Upper lobe of left lung (tissue), 6 donors: ENCODE measurements at places on chromosomes 3 and 15. TPM values are rescaled to one million over a fixed set of nuclear protein-coding genes. Genes with fewer than 3 reads are reported as not detected.

DNA sequence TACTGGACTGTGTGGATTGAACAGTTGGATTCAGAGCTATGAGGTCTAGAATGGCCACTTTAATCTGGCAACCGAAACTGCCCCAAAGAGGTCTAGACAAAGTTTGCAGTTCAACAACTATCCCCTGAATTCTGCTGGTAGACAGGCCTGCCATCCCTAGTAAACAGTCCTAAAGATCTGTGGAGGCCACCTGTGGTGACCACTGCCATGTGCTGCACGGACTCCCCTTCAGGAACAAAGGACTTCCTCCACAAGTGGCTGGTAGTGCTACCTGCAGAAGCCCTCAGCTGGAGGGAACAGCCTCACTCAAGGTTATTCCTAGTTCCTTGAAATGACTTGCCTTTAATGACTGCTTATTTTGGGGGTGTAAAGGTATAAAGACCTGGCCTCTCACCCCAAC lies 6.1 kb downstream of the TNFAIP8L3 start:
- DNase-seq: no peak

DNA sequence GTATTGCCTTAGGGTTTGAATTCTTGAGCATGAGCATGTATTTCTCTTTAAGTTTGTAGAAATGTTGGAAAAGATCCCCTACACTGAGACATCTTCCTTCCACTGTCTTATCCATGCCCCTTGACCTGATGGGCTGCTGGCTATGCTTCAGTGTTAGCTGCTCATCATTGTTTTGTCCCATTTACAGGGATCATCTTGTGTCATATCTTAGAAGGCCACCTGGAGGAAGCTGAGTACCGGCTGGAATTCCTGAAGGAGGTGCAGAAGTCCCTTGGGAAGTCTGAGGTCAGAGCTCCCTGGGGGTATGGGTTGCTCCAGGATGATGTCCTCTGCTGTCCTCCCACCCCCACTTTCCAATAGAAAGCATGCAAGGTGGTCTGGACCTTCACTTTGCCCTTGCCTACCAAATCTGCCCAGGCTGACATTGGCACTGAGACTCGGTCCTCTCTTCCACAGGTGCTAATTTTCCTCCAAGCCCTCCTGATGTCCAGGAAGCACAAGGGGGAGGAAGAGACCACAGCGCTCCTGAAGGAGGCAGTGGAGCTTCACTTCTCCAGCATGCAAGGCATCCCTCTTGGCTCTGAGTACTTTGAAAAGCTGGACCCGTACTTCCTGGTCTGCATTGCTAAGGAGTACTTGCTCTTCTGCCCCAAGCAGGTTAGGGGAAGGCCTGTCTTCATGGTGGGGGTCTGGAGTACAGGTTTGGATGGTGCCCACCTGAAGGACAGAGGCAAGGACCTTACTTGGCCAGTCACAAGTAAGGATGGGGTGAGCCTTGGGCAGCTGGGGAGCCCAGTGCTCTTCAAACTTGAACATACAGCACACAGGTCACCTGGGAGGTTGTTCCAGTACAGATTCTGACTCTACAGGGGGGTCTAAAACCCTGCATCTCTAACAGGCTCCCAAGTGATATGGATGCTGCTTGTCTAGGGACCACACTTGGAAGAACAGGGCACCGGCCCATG lies 17.7 kb downstream of the TTC21A start:
- peak; percentile 73 for DNase-seq

DNA sequence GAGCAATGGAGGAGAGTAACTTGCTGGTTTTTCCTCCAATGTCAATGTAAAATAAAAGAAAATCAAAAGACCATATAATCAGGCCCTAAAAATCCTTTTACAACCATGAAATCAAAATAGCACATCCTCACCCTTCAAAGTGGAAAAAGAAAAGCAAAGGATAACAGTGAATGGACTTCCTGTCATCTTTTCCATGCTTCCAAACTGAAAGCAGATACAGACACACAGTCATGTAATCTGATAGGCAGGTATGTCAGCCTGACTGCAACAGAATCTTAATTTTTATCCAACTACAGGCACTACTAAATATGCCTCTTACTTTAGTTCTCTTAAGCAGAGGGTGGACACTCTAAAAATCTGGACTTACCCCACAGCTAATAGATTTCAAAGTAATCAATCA lies 27.8 kb upstream of the IGDCC4 start:
- no peak for DNase-seq

DNA sequence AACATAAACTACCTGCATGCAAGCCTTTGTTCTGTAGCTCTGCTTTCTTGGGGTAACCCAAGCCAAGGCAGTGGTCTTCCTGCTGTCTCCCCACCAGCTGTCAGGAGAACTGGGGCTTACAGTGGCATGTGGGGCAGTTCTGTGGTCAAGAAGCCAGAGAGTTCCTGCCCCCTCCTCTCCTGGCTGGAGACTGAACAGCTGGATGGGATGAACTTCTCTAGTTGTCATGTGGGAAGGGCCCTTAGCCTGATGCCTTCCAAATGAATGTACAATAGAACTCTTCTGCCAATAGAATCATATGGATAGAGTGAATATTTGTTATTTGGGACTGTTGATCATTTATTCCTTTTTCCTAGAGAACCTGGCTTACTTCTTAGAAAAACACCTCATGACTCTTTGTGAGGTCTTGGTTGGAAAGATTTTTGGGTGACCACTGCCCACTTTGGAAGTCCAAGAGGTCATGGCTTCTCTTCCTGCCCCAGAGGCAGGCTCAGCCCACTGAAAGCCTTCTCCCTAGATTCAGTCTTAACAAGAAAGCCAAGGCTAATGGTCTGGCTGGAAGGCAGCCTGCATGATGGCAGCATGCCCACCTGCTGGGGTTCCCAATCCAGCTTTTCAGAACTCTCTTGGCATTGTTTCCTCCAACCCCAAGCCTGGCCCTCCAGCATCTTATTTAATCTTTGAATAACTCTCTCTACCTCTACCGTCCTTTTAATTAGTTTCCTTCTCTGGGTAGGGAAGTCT lies 462.9 kb upstream of the PROK2 start:
- no peak for DNase-seq

DNA sequence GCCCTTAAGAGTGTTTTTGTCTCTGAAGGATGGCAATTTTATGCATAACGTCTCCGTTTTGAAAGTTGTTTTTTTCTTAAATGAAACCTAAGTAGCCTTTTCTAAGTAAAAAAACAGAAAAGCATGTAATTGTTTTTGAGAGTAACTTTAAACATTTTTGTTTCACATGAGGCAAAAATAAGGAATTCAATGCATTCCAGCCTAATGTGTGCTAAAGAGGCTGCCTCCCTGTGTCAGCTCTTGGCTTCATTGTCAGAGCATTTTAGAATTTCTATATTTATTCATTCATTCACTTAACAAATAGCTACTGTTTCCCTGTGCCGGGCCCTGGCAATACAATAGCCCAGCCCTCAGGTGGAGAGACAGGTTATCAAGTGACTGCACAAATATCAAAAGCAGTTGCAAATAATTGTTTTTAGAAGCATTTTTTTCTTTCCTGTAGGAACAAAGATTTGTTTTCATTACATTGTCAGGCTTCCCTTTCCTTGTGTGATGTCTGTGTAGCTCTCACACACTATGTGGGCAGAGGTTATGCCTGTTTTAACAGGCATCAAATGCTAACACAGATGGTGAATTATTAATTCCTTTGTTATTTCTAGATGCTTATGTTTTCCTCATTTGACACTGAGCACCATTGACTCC lies 81.9 kb downstream of the CCK start:
- no peak for DNase-seq

- DNase-seq: no peak
These were observed 82.4 kb upstream of the HERC1 start for GRCh38 chr15:63915873-63916771.

Gene GABRR3
- total RNA-seq: not detected

Gene MYNN
- 9.8 TPM for total RNA-seq

Gene GP5
- 0.09 TPM for total RNA-seq
